ENCODE measurements at places on chromosomes 6 and 20.

DNA sequence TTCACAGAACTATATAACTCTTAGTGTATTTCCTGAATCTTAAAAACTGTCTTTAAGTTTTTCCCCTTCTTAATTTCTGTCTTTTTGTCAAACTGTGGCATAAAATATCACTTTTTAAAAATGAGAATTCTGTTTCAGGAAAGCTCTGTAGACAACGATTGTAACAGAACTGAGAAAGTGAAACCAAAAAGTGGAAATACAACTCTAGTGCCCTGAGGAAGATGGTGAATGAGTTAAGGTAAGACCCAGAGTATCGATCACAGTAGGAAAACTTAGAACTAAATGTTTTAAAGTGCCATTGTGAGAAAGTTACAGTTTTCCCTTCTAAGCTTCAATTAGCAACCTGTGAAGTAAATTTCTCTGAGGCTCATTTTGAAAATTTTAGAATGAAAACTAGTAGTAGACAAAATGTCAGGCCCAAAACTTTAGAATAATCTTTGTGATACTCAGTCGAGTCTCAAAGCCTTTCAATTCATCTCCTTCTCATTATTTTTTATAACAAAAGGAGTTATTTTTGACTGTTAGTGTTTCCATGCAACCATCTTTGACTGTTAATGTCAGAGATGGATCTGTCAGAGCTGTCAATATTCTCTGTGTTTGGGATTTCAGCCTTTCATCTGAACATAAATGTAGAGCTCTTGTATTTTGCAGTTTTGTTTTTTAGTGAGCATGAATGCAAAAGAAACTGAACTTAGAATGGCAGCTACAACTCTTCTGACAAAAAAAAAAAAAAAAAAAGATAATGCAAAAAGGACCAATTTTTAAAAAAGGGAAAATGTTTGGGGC lies 19.0 kb upstream of the TRDN start:
- DNase-seq, result no peak

DNA sequence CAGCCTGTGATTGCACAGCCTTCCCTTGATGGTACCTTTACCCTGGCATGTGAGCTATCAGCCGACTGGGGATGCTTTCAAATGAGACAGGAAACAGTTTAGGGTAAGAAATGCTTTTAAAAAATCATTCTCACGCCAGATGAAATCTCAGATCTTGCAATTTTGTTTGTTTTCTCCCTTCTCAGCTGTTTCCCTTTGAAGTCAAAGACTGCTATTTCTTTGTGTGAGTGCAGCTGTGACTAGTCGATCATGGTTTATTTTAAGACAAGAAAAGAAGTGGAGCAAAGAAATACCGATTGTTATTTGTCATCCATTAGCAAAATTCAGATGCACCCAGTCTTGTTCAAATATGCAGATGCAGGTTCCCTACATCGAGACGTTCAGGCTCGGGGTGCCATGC lies 489.7 kb downstream of the QKI start:
- no peak for DNase-seq

- no peak for DNase-seq
Measured at GRCh38 chr6:149263321-149263720, 54.2 kb upstream of the TAB2 start.

GRCh38 chr20:39954621-39955020 lies 734.4 kb downstream of the MAFB start:
- DNase-seq, result no peak

DNA sequence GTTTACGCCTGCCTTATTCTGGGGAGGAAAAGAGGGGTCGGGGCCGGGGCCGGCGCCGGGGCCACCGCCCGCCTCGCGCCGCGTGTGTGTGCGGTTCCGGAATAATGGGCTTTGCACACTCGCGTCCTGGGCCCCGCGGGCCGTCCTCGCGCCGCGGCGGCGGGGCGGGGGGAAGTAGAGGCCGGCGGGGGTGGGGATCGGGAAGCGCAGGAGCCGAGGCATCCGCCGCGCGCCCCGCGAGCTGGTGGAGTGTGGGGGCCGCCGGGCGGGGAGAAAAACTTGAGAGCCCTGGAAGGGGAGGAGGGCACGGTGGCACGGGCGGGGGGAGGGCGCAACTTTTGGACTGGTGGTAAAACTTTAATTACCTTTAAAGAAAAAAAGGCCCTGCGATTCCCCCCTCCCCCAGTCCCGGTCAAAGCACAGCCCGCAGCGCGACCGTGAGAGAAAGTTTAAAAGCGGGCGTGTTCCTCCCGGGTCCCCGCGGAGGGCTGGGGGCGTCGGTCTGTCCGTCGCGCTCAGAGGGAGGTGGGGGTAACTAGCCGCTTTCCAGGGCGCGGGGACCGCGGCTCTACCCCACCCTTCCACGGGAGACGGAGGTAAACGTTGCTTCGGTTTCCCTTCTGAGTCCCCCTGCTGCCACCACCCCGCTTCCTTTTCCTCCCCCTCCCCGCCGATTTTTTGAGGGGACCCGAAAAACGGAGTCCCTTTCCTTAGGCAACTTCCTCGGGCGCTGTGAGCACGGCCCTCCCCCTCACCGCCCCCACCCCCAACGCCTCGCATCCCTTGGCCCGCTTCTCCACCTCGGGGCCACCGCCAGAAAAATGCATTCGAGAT lies 1.9 kb downstream of the L3MBTL3 start:
- peak; percentile 44 for DNase-seq

DNA sequence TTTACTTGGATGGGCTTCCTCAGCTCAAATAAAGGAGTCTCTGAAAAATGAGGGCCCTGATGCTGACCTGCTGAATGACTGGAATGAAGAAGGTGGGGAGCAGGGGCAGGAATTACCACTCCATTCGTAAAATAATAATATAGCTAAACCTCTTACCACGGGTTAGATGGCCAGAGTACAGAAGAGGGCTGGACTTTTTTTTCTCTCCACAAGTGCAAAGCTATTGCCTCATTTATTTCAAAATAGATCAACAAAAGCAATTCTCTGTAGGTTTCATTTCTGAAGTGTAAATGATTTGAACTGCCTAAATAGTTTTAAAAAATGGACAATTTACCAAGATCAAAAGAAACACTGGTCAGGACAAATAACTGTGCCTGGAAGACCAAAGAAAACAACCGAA lies 256.7 kb downstream of the KIF16B start:
- DNase-seq, result no peak

GRCh38 chr20:25242231-25242630 lies 5.7 kb upstream of the PYGB start:
- no peak for DNase-seq

GRCh38 chr6:92124200-92124651 lies 1295.1 kb downstream of the EPHA7 start:
- DNase-seq, result no peak

DNA sequence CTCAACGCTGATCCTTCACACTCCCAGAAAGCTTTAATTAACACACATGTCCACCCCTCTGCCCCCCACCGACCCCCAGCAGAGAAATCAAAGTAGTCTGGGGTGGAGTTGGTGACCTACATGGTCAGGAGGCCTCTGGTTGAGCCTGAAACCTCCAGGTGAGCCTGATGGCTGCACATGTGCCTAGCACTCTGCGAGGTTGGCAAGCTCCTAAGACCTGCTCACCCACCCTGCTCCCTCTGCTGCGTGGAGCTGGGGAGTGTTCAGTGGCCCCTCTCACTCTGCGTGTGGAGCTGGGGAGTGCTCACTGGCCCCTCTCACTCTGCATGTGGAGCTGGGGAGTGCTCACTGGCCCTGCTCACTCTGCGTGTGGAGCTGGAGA lies 7.9 kb upstream of the YTHDF1 start:
- DNase-seq, result no peak

- no peak for DNase-seq
Measured at GRCh38 chr20:51960047-51960675, 157.8 kb upstream of the SALL4 start.

DNA sequence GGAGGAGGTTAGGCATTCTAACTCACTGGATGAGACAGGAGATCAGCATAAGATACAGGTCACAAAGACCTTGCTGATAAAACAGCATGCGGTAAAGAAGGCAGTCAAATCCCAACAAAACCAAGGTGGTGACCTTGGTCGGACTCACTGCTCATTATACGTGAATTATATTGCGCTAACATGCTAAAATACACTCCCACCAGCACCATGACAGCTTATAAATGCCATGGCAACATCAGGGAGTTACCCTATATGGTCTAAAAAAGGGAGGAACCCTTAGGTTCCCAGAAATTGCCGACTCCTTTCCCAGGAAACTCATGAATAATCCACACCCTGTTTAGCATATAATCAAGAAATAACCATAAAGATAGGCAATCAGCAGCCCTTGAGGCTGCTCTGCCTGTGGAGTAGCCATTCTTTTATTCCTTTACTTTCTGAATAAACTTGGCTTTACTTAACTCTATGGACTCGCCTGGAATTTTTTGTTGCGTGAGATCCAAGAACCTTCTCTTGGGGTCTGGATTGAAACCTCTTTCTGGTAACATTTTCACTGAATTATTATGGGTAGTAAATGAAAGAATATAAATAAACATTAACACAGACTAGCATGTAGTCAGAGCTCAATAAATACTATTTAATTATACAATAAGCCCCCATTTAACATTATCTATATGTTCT lies 3.0 kb upstream of the LAMA4 start:
- DNase-seq, result no peak

DNA sequence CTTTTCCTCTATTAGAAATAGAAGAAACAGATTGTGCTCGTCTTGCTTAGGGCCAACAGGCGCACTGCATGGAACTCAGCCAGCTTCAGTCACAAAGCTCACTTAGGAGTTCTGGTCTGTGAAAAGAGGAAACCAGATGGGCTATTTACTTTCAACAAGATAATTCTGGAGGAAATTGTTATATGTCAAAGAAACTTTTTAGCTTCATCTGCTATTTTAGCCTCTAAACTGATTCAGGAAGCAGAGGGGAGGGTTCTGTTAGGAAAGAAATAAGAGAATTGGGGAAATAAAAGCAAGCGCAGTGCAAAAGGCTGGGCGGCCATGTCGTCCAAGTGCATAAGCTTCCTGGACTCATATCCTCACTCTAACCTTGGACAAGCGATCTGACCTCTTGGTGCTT lies 21.3 kb downstream of the PRKN start:
- DNase-seq, result no peak

- no peak for DNase-seq
Measured at GRCh38 chr6:136213853-136214252, 36.3 kb downstream of the MTFR2 start.

GRCh38 chr6:15148356-15148946 lies 97.4 kb upstream of the JARID2 start:
- no peak for DNase-seq

DNA sequence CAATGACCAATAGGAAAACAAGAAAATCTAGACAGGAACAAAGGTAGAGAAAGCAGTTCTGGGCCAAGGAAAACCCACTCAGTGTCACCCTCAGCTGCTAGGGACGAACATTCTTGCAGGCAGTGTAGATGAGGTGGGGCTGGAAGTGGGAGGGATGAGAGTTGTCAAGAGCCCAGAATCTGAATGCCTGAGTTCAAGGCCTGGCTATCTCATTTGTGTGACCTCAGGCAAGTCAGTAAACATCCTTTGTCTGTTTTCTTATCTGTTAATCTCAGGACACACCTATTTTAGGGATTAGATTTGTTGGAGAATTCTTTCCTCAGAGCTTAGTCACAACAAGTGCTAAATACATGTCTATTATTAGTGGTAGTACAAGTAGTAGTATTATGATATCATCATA lies 50.9 kb upstream of the KIF16B start:
- no peak for DNase-seq

- no peak for DNase-seq
Measured at GRCh38 chr20:40476461-40476860, 212.6 kb downstream of the MAFB start.

DNA sequence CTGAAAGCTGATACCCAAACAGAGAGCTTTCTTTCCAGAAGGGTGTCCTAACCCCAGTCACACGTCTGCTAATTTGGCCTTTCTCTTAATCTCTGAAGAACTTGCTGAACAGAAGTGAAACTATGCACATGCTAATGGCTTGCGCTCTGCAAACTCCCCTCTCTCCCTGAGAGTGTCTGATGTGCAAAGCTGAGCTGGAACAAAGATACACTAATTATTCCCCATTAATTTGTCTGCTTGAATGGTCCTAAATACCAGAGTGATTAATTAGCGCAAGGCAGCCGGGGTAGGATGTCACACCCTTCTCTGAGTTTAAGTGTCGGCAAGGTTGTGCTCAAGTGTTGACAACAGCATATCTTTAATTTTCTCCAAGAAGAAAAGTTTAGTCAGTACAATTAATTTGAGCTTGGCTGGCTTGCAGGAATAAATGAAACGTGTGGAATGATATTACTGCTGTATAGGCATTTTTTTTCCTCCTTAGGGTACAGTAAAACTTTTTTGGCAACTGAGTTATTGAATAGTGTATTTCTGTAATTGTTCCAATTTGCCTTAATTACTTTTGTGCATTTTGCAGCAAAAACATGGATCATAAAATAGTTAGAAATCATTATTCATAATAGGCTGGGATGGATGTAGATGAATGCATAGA lies 715.9 kb upstream of the POU3F2 start:
- DNase-seq, result no peak

- no peak for DNase-seq
Measured at GRCh38 chr6:7235712-7236305, 77.2 kb downstream of the SSR1 start.

- no peak for DNase-seq
Measured at GRCh38 chr20:20892328-20892727, 179.9 kb upstream of the RALGAPA2 start.

- no peak for DNase-seq
Measured at GRCh38 chr6:15232836-15233510, 12.9 kb upstream of the JARID2 start.

GRCh38 chr6:90896075-90896547 lies 309.2 kb upstream of the MAP3K7 start:
- DNase-seq, result no peak

DNA sequence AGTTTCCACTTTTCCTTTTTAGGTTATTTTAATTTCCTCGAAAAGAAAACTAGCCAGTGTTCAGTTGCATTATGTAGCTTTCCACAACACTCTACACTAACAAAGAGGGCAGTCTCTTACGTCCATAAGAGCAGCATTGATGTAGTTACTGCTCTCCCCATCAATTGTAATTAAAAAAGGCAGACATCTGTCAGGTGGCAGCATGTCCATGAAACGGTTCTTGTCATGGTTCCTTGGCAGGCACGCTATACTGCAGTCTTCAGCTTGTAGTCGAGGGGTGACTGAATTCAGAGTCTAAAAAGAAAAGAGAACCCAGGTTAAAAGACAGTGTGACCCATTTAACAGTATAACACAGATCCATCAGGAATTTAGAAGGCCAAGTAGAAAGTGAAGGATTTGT lies 80.1 kb upstream of the THEMIS start:
- no peak for DNase-seq

GRCh38 chr6:14224359-14225103 lies 107.0 kb downstream of the CD83 start:
- no peak for DNase-seq

- no peak for DNase-seq
Measured at GRCh38 chr6:165675120-165675519, 12.1 kb upstream of the PDE10A start.

GRCh38 chr6:97939440-97940168 lies 656.6 kb upstream of the MMS22L start:
- DNase-seq, result no peak

All from T-helper 1 cell (primary cell).